ENCODE measurements at places on chromosomes 2 and 18.

- no peak for DNase-seq
Measured at GRCh38 chr2:241908686-241909420, 39.3 kb downstream of the RTP5 start.

- peak; percentile 49 for DNase-seq
Measured at GRCh38 chr2:233801357-233802131, 23.4 kb downstream of the MROH2A start.

DNA sequence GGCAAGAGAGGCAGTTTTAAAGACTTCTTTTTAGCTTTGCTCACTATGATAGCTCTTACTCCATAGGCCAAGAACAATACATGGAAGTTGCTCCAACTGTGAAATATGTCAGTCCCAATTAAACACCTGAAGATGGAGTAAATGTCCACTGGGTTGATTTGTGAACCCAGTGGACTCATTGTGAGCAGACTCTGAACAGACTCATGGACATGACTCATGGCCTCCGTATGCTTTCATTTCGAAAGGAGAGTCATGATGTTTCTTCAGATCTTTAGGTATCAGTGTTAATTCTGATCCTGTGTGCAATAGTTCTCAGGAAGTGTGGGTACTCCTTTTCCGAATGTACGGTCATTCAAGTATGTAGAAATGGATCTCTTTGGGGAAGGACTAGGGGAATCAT, 5.4 kb upstream of the CWC22 start:
- DNase-seq = no peak

DNA sequence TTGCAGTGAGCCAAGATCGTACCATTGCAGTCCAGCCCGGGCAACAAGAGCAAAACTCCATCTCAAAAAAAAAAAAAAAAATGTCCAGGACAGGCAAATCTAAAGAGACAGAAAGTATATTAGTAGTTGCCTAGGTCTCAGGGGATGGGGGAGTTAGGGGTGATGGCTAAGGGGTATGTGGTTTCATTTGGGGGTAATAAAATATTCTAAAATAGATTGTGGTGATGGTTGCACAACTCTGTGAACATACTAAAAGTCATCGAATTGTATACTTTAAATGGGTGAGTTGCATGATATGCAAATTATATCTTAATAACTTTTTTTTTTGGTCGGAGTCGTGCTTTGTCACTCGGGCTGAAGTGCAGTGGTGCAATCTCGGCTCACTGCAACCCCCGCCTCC, 34.2 kb upstream of the ACTR2 start:
- DNase-seq = no peak

DNA sequence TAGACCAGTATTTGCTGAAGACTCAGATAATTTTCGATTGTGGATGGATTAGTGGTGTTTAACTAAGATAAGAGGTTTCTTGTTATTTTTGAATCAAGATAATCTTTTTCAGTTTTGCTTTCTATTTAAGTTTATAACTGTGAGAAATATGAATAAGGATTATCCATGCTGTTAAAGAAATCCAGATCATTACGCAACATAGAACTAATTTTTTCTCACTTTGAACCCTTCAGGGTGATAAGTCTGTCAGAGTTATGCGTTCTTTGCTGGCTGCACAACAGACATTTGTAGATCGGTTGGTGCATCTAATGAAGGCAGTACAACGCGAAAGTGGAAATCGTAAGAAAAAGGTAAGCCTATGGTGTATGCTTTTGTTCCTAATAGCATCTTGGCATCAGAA, 74.1 kb downstream of the PIK3C3 start:
- DNase-seq = no peak

GRCh38 chr2:44104855-44105271, 63.8 kb upstream of the PPM1B start:
- no peak for DNase-seq

DNA sequence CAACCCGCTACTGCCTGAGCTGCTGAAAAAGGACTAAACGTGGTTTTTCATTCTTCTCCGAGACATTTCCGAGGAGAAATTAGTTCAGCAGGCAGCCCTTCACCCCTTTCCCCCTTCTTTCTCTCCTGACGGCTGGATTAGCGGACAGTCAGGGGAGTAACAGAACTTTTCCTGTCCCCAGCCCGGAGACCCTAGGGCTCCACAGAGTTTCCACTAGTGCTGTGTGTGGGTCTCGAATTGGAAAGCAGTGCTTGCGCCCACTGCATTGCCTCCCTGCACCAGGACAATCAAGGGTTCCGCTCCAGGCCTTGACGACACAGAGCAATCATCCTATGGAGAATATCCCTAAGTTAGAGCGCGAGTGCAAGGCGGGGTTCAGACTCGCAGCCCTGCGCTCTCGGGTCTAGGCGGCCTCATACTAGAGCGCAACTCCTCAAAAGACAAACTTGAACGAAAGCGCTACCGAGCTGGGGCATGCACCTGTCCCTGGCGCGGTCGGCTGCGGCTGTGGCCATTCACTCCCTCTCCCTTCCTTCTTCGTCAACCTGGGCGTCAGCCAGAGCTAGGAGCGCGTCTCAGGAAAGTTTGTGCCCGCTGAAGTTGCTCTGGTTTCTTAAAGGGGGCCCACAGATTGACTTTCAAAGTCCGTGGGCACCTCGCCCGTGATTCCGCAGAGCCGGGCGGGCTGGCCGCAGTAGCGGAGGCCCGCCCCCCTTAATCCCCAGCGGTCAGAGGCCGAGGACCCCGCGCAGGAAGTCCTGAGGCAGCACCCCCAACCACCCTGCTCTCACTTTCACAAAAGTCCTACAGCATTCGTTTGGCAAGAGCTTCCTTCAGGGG, 801 bp downstream of the OSR1 start:
- DNase-seq = no peak

DNA sequence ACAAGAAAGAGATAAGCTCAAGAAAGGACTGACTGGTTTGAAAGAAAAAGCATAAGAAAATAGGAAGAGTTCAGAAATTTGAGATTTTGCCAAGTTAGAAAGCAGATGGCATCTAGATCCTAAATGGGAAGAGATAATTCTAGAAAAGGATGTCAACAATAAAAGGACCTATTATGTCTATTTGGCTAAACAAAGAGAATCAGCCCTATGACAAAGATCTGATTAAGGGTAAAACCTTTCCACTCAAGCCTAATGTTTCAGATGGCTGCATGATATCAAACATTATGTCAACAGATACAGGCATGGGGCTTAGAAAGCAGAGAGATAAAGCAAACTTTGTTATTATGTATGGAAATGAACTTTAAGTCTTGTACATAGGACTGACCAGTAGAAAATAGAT, 465.0 kb upstream of the TRIB2 start:
- no peak for DNase-seq

GRCh38 chr18:58847383-58848071, 17.1 kb upstream of the ZNF532 start:
- DNase-seq = no peak

GRCh38 chr2:74646201-74646600, 1.9 kb downstream of the M1AP start:
- no peak for DNase-seq

DNA sequence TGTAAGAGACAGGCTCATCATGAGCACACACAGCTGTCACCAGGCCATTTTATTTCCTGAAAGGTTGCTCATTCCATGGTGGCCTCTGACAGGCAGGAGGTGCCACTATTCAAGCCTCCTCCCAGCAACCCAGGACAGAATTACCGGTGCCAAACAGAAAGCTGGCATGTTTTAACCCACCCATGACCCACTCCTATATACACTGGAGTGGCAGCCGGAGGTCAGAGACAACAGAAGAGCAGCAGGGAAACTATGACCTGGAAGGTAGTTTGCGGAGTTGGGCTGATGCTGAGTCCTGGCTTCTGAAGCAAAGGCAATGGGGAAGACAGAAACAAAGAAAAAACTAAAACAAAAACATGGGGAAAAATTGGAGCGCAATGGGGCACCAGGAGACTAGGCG, 2.3 kb downstream of the RFTN2 start:
- DNase-seq = no peak

DNA sequence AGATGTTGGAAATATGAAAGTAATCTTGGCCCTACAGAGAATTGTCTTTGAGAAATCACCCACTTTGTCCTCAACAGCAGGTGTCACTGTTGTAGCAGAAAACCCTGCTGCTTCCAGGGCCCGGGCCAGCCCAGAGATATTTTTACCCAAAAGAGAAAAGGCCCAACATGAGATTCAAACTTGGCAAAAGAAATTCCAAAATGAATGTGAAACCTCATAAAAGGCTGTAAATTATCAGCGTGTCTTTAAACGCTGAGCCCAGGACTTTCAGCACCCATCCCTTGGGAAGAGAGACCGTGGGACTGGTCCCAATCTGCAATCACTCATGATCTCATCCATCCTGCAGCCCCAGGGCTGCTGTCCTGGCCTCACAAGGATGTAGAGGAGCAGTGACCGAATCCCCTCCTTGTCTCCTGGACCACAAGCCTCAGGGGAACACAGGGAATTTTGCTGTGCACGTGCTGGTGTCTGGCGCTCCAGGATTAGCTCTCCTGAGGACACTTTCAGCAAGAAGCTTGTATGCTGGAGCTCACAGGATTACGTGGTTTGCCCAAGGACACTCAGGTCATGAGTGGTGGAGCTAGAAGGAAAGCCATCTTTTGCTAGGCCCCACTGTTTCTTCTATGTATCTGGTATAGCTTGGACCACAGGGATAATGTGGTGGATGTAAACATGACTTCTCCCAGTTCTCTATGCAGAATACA, 202.1 kb downstream of the RNF144A start:
- DNase-seq = no peak

GRCh38 chr2:13813236-13813635, 819.3 kb upstream of the LRATD1 start:
- no peak for DNase-seq

- no peak for DNase-seq
Measured at GRCh38 chr2:109268916-109269315, 139.9 kb downstream of the SH3RF3 start.

- no peak for DNase-seq
Measured at GRCh38 chr2:171084128-171084527, 76.6 kb downstream of the TLK1 start.

DNA sequence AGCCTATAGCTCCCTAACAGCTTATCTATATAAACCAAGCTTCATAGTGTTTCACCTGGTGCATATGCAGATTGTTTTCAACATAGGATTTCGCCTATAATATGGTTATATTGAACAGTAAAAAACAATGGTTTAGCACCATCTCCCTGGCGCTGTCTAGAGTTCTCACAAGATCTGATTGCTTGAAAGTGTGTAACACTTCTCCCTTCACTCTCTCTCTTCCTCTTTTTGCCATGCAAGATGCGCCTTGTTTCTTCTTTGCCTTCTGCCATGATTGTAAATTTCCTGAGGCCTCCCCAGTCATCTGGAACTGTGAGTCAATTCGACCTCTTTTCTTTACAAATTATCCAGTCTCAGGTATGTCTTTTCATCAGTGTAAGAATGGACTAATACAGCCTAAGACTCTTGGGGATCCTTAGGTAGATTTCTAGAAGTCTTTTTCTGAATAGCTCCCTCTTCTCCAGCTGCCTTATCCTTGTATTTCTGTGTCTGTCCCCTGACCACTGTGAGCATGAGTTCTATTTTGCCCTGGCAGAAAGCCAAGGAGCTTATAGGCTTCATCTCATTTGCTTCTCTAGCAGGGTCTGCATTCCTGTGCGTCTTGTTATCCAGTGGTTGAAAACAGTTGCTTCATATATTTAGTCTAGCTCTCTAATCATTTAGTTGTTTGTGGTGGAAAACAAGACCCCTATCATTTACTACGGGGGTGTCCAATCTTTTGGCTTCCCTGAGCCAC, 401.6 kb downstream of the GPD2 start:
- DNase-seq = no peak

GRCh38 chr2:59935005-59935404, 618.4 kb downstream of the BCL11A start:
- no peak for DNase-seq
